GM13977 (cell line): ENCODE measurements at places on chromosomes 5 and 9.

DNA sequence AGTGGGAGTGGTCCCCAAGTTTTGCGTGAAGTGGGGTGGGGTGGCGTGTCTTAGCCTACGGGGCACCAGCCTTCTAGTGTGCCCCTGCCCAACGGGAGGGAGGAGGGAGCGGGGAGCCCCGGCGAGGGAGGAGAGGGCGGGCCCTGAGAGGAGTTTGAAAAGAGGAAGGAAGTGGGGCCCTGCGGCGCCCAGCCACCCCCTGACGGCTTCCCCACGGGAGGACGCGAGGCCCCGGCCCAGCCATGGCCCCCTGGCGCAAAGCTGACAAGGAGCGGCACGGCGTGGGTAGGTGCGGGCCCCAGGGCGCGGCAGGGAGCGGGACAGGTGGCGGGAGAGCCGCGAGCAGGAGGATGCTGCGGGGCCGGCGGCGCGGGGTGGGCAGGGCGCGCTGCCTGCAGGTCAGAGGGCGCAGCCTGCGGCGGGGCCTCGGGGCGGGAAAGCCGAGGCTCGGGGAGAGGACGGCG lies at the start of gene DOCK2:
TSS of gene DOCK2 (plus strand) at position 191 of the 464 bp plus-strand sequence. CDS start at position 243, 52 bp downstream.
- DNase-seq: peak; percentile 86

DNA sequence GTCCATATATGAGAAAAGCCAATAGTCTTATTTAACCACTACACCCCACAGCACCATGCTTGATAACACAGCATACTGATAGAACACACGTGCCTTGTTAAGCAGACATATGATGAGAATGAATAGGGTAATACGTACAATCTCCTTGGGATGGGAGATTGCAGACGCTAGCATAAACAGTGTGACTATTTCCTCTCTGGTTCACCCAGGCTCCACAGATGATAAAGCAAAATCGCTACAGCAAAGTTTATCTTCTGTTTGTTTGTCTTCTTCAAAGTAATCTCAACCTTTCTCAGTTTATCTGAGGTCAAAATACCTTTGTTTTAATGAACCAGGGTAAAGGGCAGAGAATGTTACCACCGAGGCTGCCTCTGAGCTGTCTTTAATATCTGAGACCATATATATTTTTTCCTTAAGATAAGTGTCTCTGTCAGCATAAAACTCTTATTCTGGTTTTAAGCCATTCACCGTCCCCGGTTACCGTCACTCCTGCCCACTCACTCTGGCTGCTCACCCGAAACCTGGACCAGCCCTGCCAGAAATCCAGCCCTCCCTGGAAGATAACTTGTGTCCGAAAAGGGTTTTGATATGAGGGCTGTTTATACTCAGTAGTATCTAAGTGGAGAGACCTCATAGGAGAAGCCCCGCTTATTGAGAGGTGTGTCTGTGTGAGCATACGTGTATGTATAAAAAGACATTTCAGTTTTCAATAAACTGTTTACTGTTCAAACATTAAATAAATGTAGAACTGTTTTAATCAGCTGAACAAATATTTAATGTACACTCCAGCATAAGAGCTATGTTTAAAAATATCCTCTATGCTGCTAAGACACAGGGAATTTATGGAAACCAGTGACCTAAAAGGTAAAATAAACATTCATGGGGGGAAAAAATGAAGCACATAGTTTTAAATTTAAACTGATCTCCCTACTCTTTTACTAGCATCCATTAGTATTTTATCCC lies 465.4 kb downstream of the RASEF start:
- no peak for DNase-seq

DNA sequence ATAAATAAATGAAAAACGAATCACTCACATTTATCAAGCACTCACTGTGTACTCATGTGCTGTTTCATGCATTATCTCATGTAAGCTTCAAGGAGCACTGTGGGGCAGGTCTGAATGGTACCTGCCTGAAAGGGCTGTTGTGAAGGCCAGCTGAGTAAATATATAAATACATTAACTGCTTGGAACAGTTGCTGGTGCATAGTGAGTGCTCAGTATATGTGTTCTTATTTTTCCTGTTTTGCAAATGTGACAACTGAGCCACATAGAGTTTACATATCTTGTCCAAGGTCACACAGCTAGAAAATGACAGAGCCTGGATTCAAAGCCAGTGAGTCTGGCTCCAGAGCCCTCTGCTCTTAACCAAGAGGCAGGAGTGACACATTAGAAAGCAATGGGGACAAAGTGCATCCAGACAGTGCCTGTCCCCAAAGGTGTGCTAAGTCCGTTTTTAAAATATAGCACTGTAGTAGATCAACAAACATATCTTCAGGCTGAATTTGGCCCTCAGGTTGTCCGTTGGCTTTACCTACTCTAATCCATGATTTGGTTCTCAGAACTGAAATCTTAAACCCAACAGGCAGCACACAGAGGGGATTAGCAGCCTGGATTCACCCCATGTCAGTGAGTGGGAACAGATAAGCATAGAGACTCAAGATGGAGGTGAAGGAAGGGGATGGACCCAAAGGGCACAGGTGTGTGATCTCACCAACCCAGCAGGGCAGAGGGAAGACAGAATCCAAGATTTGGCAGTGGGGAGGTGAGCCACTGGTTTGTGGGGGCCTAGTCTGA lies 70.8 kb downstream of the WWC1 start:
- no peak for DNase-seq

DNA sequence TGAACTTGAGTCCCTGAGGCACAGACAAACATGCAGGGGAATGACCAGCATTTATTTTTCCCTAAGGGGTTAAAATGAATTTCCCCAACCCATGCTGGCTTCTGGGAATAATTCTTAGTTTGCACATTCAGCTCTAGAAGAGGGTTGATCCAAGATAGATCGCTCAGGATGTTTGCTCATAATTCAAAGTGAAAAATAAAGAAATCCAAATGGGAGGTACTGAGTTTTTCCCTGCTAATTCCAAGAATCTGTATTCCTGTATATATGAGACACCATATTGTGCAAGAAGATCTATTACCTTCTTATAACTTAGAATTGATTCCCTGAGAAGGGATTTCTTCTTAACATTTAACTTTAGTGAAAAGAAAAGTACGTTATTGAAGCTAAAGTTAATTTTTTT lies 96.2 kb downstream of the VCAN start:
- DNase-seq: no peak

DNA sequence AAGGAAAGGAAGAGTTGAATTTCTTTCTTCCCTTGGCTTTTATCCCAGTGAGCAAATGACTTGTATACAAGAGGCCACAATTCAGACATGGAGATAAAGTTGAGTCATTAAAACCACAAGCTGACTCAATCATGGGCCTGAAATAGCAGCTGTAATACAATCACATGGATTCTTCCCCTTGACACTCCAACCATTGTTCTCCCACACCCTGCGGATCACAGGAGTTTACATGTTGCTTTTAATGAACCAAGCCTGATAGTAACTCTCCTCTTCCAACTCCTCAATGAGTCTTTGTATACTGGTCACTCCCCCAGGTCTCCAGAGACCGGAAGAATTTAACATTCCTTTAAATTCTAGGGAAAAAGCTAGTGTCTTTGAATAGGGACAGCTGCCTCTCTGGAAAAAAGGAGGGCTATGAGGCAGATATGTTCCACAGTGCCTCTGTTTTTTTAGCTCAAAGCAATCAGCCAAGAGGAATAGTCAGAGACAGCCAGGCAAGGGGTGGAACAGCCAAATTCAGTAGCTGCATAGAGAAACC lies 32.4 kb downstream of the PCDHGC5 start:
- DNase-seq: no peak

DNA sequence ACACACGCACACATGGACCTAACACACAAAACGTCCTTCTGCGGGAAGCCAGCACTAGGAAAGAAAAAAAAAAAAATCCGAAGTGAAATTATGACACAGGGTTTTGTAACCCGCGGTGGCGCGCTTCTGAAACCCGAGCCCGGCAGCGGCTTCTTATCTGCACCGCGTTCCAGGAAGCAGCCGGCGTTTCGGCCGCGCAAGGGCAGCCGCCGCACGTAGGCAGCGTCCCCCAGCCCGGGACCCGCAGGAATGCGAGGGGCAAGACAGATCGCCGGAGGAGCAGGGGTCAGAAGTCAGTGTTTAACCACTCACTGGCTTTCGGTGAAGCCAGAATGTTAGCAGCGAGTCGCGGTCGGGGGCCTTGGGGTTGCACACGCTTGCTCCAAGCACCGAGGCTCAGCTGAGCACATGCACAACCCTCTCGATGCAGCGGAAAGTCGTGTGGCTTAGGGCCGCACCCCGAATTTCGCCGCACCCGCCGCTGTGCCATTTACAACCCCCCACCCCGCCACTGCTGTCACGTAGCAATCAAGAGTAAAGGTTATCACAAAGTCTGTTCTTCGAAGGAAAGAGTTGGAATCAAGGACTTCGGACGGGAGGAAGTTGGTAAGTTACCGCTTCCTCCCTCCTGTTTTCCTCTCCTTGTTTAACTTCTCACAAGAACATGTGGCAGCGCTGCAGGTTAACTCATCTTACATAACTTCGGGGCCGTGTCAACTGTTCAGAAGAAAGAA lies 167.9 kb downstream of the AUH start:
- DNase-seq: peak; percentile 59

GRCh38 chr9:86351880-86352279 lies 2.3 kb downstream of the TUT7 start:
- peak; percentile 26 for DNase-seq

DNA sequence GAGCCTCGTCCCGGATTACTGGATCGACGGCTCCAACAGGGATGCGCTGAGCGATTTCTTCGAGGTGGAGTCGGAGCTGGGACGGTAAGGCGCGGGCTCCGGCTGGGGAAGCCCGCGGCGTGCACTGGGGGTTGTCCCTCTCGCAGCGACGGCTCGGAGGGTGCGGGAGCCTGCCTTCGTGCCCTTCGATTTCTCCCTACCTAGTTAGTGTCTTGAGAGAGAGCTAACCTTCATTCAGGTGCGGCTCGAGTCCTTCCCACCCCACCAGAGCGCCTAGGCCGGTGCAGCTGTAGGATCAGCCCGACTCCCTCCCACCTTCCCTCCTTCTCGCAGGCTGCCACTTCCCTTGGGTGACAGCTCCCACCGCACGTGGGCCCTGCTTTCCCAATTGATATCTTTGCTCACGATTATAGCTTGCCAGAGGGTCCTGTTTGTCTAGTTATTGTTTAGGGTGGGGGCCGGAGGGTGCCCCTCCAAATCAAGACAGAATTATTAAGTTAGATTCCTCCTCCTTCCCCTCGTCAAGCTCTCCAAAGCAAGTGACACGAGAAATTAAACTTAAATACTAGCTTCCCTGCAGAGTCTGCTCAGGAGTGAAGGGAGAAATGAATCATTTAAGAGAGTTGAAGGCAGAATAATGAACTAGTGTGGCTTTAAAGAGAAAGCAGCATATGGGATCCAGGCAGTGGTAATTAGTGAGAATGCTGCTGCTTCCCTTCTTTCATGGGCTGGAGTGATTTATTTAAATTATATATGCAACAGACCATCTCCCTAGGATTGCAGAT lies 569 bp downstream of the CAMK4 start:
- DNase-seq: peak; percentile 45

DNA sequence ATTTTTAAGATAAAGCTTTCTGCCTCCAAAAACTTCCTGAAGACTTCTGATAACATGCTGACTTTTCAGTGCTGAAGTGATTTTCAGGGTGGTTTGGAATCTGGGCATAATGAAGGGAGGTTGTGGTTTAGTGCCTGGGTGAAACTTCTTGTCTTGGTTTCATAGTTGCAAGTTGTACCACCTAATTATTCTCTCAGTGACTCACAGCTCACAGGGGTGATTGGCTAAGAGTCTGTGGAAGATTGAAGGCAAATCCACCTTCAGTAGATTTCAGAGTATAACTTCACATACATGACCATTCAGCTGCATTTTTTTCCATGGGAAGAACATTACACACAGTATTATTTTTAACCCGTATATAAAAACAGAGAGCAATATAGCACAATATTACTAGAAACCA lies 199.9 kb downstream of the PTTG1 start:
- no peak for DNase-seq

DNA sequence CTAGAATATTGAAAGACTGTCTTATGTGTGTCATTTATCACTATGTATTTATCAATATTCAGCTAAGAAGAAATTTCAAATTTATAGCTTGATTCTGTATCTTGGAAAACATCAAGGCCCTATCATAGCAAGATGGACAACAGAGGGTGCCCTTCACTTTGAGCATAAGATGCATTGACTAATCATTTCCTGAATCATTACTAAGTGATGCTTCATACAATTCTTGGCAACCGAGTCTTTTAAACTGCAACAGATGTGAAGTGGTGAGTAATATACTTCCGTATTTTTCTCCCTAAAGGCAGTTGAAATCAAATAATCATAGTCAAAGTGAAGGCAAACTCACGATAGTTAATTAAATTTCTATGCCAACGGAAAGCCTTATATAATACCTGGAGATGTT lies 318.6 kb upstream of the RGMB start:
- no peak for DNase-seq

DNA sequence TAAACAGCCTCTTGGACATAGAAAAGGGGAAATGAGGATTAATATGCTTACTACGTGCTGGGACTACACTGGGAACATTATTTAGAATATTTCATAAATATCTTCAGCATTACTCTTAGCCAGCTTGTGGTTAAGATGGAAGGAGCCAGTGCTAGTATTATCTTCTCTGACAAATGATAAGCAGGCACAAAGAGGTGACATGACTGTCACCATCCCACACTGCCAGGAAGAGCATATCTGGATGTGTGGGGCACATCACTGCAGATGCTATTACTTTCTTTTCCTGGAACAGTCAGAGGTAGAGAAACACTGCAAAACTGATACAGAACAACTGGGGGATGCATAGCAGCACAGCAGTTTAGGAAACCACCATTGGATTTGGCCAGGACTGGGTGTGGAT lies 281.0 kb upstream of the TNC start:
- no peak for DNase-seq

GRCh38 chr5:11040345-11040744 lies 279.3 kb upstream of the DAP start:
- no peak for DNase-seq

DNA sequence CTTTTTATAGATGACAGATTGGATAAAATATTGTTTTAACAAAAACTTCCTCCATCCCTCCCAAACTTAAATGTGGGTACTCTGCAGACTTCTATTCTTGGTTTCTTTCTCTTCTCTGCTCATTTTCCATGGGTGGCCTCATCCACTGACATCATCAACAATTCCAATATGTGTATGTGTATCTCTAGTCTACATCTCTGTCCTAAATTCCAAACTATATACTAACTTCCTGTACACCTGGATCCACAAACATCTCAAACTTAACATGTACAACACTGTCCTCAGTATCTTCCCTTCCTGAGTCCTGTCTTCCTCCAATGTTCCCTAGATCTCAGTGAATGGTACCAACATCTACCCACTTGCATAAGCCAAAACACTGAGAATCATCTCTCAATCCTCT lies 28.5 kb upstream of the CDK5RAP2 start:
- DNase-seq: no peak

- no peak for DNase-seq
These were observed 263.5 kb downstream of the ARHGAP26 start for GRCh38 chr5:143033535-143034250.
